ENCODE measurements at places on chromosomes 13 and 19.

- no peak for DNase-seq
Observed at GRCh38 chr19:19525611-19526380, 2.9 kb upstream of the YJEFN3 start.

DNA sequence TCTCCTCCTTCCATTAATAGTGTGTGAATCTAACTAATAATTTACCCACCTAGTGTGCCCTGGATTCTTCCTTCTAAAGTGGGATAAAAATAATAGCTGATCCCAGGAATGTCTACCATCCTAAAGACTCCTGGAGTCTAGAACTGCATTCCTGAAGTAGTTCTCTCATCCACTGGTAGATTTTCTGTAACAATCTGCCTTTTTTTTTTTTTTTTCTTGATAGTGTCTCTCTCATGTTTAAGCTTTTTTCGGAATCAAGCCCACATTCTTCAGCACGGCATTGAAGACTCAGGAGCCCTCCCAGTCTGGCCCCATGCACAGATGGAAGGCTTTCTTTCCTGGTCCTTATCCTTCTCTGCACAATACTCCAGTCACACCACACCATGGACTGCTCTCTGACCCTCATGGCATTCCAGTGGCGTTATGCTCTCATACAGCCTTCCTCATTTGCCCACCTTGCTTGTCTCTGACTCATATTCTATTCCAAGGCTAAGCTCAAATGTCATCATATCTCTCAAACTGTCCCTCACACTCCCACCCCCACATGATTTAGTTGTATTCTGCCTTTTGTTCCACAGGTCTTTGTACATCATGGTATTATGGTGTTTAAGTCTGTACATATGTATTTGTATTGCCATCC is 68.7 kb upstream of the FRY start:
- DNase-seq: no peak

- no peak for DNase-seq
Observed at GRCh38 chr19:34960103-34960805, 3.8 kb downstream of the ZNF792 start.

DNA sequence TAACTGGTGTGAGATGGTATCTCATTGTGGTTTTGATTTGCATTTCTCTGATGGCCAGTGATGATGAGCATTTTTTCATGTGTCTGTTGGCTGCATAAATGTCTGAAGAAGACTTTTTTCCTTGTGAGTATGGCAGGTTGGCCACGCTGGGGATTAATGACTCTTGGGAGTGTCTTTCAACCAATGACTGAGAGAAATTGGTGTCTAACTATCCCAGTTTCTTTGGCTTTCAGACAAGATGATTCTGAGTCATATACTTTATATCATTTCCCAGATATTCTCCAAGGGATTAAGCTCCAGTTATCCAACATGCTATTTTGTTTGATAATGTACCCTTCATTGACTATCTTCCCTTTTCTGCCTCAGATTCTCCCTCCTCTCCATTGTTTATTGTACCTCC is 35.5 kb upstream of the CSNK1A1L start:
- DNase-seq: no peak

GRCh38 chr19:29268721-29269393 is 55.9 kb upstream of the UQCRFS1 start:
- no peak for DNase-seq

- no peak for DNase-seq
Observed at GRCh38 chr13:99842405-99842804, 129.2 kb downstream of the ZIC5 start.

DNA sequence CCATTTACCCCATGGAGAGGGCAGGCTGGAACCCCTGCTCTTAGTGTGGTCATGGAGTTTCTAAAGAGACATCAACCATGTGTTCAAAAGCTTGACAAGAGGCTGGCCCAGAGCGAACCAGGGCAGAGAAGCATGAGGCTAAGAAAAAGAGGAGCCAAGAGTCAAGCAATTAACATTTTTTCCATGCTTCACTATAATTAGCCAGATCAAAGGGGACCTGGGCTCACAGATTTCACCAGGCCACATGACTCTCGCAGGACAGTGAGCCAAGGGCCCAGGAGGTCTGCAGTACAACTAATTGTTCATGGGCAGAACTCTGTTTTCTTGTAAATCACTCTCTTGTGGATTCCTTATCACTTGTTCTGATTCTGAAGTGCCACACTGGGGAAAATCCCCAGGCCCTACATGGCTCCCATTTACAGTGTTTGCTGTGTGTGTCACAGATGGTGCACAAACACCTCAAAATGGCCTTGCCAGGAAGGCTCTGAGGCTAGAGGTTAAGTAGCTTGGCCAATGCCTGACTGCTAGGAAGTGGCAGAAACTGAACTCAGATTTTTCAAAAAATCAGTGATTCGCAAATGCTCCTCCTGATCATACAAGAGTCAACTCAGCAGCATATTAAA is 101.2 kb downstream of the LHFPL6 start:
- DNase-seq: no peak

DNA sequence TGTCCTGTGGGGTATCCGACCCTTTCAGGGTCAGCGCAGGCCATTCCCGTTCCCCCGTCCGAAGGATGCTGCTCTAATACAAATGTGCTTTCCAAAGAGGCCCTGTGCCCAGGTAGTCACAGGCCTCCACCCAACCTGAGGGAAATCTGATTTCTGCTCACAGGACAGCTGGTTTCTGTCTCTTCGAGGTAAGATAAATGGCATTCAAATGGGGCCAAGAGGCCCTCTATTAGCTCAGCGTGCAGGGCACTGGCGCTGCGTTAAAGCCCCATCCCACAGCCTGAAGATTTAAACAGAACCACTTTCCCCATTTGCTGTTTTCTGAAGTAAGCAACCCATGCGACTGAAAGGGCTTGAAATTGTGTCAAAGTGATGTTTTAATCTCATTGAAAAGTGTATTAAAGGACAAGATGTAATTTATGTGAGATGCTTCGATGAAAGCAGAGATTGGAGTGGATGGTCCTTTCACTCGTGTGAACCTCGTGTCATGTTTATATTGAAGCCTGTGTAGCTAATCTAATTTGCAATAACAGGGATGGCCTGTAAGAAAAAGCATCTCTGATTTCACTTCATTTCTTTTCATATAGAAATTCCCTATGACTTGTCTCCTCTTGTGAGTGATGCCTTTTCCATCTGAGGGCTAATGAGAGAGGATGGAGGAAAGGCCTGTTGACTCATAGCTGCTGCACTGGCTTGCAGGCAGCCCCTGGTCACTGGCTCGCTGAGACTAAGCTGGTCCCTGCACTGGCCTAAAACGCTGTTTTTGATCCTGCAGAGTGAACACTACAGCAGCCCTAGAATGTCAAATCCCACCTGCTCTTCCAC is 7.3 kb upstream of the SOX1 start:
- DNase-seq: no peak

DNA sequence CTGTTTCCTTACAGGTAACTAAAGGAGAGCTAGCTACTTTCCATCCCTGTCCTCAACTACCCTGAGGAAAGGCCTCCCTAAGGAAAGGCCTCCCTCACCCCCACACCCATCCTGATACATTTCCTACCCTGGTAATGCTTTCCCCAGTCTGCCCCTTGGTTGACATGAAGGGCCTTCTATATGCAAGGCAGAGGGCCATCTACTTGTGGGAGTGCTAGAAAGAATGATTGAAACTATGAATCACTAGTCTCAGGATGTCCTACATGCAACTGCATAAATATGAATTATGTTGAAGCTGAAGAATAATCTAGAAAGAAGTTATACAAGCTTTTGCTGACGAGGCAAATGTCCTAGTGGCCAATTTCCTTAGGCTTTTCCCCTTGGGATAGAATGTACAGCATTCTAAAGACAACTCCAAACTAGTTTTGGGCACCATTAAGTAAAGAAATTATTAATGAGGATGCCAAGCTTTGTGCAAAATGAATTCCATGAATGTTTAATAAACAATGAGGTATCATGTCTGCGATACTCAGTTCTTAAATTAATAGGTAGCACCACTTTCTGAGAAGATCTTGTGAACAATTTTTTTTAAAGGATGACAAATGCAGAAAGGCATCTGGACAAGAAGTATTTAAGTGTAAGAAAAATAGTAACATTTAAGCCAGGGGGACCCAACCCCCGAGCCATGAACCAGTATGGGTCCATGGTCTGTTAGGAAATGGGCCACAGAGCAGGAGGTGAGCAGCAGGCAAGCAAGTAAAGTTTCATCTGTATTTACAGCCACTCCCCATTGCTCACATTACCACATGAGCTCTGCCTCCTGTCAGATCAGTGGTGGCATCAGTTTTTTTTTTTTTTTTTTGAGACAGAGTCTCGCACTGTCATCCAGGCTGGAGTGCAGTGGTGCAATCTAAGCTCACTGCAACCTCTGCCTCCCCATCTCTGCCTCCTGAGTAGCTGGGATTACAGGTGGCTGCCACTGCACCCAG is 223.0 kb downstream of the LHFPL6 start:
- no peak for DNase-seq

- DNase-seq: no peak
Observed at GRCh38 chr19:54255105-54255775, 1.8 kb downstream of the LILRB5 start.

DNA sequence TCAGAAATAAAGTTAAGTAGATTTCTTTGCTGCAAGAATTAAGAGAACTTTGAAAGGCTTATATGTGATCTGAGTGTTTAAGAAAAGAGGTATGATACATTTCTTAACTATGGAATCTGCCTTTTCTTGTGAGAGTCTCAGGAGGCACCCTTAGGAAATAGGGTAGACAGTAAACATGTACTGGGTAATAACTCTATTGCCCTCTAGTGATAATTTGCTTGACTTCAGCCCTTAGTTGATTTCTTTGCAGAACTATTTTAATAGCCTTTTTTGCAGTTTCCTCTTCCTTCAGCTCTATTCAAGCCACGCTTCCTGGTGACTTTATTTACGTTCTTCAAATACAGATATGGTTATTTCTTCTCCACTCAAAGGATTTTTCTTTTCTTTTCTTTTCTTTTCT is 37.0 kb upstream of the CCNA1 start:
- DNase-seq: no peak

GRCh38 chr19:14073261-14073924 is 807 bp downstream of the MISP3 start:
- DNase-seq: peak; percentile 73

DNA sequence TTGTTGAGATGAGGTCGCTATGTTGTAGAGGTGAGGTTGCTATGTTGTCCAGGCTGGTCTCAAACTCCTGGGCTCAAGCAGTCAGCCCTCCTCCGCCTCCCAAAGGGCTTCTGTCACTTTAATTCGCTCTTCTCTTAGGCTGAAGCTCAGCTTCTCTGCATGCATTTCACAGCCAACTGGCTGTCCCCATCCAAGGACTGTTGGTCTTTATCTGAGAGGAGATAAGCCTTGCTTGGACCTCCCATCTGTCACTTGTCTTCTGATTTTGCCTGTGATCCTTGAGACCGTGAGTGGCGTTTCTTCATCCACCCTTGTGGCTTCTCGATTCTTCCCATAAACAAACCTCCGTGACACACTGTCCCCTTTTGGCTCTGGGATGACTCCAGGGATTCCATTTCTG is 24.4 kb downstream of the CERS1 start:
- no peak for DNase-seq

DNA sequence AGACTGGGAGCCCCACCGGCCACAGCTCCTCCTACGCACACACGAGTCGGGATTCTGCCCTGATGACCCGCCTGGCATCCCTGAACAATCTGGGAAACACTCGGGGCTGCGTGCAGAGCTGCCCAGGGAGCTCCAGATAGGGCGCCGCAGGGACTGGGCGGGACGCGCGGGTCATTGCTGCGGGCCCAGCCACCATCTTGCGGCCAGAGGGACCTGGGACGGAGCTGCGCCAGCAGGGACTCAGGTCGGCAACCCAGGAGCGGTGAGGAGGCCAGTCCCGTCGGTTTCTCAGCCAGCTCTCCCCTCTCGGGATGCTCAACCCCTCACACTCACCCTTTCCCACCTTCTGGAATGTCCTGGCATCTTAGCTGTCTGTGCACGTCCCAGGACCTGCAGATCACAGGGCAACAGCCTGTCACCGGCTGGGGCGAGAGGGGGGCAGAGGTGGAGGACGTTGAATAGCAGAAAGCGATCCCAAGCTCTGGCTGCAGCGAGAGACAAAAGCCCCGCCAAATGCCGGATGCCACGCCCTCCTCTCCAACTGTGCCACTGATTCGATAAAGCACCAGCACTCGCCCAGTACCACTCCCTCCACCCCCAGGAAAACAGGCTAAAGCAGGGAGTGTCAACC is 20.4 kb upstream of the ZNF91 start:
- DNase-seq: peak; percentile 6

DNA sequence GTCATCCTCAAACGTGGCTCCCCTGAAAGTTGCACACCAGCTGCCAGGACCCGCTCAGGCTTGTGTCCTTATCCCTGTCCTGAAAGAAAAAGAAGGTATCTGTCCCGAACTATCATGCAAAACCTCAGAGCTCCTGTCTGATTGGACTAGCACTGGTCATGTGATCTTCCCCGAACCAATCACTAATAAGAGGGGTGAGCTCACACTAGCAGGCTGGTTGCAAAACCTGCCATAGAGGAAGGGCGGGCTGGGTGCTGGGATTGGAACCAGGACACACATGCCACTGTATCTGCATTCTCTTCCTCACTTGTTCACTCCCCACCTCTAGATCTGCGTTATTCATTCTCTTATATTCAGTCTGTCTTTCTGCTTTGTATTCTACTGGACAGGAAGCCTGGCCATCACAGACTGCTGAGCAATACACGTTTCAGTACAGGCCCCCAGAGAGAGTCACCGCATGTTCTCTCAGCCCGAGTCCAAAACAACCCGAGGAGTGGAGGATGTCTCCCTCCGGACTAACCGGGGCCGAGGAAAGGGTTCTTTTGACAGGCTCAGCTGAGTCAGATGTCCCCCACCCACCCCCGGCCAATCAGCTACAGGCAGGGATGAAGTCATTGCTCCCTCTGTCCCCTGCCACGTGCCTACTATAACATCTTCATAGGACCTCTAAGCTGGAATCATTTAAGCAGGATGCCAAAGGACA is 97.7 kb downstream of the SIPA1L3 start:
- peak; percentile 54 for DNase-seq

DNA sequence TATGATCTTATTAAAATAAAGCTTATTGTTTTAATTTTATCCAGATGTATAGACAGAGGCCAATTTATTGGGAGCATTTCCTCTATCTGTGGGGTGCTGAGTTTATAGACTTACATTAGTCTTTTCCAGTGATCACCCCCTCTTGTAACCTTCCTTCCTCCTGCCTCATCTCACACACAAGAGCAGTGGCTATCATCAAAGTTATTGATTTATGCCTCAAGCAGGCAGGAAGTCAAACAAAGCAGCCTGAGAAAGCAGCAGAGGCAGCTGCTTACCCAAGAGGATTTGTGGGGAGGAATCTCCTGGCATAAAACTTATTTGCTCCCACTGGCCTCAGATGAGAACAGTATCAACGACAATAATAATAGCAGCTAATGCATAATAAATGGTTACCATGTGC is 26.3 kb upstream of the DCLK1 start:
- DNase-seq: no peak

DNA sequence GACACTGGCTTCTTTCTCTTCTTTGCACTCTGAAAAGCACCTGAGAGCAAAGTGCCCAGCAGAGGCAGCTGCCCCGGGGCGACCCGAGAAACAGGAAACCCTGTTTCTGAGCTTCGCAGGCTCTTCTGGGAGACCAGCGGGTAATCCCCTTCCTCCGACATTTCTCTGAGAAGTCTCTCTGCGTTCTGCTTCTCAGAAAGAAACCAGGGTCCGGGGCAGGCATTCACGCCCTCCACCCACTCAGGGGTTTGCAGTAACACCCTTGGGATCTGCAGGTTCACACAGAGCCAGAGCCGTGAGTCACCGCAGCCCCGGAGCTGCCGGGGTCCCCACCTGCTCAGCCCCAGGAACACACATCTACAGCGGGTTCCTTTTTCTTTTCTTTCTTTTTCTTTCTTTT is 86.0 kb downstream of the GADD45B start:
- DNase-seq: peak; percentile 73

Data from GM19239 (cell line).